ENCODE measurements at places on chromosomes 5 and 9.

DNA sequence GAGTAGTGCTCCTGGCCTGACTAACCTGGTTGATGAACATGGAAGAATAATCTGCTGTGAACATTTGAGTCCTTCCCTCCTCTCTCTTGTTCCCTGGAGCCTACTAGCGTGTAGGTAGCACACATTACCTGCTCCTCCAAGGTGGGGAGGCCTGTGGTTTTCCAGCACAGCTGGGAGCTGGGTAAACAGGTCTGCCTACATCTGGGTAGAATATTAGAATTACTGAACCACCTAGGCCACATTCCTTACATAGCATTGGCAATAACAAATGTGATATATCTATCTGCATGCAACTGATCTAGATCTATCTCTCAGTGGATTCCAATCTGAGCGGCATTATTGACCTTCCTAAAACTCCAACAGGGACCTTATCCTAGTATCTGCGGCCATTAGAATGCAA is 151.0 kb upstream of the ZNF366 start:
- DNase-seq = no peak

DNA sequence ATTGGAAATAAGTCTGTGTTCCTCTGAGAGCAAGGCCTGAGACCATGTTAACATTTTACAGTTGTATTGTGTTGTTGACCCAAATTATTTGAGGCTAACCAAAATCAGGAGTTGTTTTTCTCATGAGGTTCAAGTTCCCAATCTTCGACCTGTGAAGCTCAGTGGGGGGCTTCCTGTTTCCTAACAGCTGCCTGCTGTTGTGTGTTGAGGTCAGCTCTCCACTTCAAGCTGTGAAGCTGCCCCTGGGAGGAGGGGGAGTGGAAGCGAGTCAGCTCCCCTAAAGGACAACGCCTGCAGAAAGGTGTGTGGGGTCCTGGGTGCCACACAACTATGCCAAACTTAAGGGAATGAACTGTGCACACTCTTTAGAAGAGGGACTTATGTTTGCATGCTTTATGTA is 295.5 kb downstream of the IRX1 start:
- no peak for DNase-seq

DNA sequence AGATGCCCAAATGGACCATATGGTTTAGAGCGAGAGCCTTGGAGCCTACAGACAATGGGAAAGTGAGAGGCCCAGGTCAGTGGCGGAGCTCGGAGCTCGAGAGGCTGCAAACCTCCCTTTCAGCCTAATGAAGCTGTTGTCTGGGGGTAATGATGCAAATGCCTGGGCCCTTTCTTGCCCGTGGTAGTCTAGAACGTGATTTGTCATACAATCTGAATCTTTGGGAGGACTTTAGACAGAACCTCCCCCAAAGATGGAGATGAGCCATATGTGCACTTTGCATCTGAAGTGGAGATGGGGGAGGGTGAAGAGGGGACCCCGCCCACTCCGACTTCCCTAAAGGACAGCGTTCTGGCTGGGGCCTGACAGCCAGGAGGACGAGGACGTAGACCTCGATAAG is 10.3 kb upstream of the NEUROG1 start:
- DNase-seq = no peak

DNA sequence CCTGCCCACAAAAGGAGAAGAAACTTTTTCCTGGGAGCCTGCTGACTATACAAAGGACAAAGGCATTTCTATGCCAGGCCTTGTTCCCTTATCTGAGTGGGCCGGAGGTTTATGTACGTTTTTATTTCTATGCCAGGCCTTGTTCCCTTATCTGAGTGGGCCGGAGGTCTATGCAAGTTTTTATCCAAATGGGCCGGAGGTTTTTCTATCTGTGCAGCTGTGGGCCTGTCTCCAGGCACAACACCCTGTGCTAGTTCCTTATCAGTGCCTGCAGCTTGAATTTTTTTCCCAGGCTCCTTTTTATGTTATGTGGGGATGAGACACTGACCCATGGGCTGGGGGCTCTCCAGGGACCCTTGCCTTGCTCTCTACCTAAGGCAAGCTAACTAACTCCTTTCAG is 5.5 kb downstream of the SLC25A2 start:
- DNase-seq = no peak

- DNase-seq = no peak
These were observed 124.9 kb downstream of the TMEM161B start for GRCh38 chr5:88143693-88144218.

GRCh38 chr9:88969646-88970373 is 21.5 kb upstream of the S1PR3 start:
- no peak for DNase-seq

GRCh38 chr9:93565089-93565488 is 11.3 kb upstream of the PHF2 start:
- no peak for DNase-seq

DNA sequence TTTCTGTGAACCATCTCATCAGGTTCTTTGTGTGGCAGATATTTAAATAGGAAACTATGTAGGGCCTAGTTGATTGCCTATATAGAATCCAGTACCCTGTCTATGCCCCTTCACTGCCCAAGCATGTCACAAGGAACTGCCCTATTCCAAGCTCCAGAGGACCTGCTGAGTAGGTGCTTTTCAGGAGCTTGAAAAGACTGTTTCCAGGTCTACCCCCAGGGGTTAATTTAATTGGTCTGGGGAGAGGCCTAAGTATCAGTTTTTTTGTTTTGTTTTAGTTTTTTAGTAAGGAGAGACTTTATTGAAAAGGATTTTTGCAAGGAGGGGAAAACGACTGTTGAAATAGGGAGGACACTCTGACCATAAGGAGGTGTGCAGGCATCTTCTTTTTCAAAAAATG is 43.3 kb downstream of the EXOSC2 start:
- no peak for DNase-seq

DNA sequence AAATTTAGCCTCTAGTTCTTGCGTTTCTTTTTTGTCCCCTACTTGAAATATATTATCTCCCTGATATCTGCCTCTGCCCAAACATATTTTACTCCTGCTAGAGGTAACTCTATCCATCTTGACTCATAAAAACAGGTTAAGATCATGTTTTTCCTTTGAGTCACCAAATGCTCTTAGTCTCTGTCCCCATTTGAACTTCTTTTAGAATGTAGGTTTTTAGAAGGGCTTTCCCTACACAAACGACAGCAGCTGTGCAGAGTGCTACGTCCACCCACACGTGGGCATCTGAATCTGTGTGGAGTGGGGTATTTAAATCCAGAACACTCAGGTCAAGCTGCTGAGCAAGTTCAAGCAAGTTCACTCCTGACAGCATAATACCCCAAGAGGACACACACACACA is 2.2 kb downstream of the HSD17B3 start:
- peak; percentile 37 for DNase-seq

GRCh38 chr9:72826996-72827949 is 125.6 kb downstream of the ALDH1A1 start:
- no peak for DNase-seq

- no peak for DNase-seq
These were observed 149.8 kb downstream of the NR2F1-AS1 start for GRCh38 chr5:93431250-93431649.

- peak; percentile 35 for DNase-seq
These were observed 86.2 kb downstream of the TTC39B start for GRCh38 chr9:15220658-15221318.

DNA sequence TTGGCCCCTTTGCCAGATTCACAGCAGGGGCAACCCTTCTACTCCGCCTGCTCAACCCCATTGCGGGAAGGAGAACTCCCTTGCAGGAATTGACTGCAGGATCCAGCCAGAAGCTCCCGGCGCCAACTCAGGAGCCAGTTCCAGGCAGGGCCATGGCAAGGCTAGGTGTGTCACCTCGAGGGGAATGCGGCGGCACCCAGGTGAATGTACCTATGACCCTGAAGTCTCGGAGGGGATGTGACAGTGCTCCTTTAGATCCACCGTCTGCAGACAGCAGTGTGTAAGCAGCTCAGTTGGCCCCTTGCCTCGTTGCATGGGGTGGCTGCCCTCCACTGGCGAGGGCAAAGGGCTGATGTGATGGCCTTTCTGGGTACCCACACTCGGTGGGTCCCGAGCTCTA is 606.6 kb downstream of the ELAVL2 start:
- no peak for DNase-seq

DNA sequence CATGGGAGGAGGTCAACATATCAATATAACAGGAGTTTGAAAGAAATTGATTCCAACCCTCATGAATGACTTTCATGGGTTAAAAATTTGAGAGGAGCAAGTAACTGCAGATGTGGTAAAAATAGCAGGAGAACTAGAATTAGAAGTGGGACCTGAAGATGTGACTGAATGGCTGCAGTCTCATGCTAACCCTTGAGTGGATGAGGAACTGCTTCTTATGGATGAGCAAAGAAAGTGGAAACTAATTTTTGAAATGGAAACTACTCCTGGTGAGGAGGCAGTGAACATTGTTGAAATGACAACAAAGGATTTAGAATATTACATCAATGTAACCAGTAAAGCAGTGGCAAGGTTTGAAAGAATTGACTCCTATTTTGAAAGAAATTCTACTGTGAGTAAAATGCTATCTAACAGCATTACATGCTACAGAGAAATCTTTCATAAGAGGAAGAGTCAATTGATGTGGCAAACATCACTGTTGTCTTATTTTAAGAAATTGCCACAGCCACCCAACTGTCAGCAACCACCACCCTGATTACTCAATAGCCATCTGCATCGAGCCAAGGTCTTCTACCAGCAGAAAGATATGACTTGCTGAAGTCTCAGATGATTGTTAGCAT is 1683.2 kb downstream of the MAT2B start:
- no peak for DNase-seq

DNA sequence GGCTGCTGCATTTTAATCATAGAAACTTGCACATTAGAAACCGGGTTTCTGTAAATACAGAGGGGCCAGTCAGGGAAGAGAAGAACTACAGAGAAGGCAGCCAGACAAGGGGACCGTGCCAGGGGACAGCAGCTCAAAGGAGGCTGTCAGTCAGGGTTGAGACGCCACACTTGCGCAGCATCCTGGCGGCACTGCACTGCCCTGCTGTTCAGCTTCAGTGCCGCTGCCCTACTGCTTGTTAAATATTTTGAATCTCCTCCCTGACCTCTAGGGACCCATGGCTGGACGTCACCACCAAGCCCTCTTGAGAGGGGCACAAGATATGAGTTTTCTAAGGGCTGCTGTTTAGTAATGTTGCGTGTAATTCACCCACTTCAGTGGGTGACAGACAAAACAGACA is 43.6 kb upstream of the ZBTB43 start:
- DNase-seq = no peak

DNA sequence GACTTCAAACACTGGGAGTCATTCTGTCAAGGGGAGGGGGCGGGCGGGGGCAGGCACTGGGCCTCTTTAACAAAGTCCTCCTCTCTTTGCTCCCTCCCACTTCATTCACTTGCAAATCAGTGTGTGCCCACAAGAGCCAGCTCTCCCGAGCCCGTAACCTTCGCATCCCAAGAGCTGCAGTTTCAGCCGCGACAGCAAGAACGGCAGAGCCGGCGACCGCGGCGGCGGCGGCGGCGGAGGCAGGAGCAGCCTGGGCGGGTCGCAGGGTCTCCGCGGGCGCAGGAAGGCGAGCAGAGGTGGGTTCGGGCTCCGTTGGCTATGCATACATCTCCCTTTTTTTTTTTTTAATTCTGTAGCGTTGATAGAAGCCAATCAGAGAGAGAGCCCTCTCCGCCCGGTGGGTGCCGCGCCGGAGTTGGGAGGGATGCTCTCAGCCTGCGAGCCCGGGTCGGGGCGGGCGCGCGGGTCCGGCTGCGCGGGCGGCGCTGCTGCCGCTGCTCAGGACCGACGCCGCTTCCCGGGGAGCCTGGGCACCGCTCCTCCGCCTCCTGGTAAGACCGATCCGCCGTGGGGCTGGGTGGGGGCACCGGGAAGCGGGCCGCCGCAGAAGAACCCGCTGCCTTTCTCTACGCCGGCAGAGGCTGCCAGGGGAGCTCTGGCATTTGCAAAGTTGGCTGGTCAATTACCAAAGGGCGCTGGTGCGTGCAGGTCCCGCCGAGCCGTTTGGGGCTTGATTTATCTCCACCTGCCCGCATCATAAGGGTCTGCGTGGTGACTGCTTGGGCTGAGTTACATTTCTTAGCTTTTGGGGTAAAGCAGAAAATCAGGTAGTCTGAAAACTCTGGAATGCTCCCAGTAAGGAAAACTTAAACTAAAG is at the start of gene CDH6:
TSS of gene CDH6 (plus strand) at position 96 of the 877 bp plus-strand sequence. CDS start 73,788 bp downstream, outside the sequence.
- no peak for DNase-seq

- no peak for DNase-seq
These were observed 139.5 kb downstream of the FSTL4 start for GRCh38 chr5:133472829-133473228.

DNA sequence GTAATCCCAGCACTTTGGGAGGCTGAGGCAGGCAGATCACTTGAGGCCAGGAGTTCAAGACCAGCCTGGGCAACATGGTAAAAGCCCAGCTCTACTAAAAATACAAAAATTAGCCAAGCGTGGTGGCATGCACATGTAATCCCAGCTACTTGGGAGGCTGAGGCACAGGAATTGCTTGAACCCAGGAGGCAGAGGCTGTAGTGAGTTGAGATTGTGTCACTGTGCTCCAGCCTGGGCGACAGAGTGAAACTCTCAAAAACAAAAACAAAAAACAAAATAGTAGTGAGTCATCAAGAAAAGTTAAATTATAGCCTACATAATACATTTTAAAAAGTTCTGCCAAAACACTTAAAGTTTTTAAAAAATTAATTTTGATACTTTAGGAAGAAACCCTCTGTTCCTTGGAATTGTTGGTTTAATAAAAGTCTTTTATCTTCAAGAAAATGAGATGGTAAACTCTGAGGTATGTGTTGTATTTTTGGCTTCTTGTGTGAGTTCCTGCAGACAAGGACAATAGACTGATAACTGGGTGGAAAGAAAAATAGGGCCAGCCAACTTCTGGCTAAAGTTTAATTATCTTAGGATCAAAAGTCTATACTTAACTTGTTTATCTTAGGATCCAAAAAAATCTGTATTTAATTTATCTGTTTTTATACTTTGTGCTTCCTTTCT is 9.3 kb downstream of the RUSC2 start:
- no peak for DNase-seq

DNA sequence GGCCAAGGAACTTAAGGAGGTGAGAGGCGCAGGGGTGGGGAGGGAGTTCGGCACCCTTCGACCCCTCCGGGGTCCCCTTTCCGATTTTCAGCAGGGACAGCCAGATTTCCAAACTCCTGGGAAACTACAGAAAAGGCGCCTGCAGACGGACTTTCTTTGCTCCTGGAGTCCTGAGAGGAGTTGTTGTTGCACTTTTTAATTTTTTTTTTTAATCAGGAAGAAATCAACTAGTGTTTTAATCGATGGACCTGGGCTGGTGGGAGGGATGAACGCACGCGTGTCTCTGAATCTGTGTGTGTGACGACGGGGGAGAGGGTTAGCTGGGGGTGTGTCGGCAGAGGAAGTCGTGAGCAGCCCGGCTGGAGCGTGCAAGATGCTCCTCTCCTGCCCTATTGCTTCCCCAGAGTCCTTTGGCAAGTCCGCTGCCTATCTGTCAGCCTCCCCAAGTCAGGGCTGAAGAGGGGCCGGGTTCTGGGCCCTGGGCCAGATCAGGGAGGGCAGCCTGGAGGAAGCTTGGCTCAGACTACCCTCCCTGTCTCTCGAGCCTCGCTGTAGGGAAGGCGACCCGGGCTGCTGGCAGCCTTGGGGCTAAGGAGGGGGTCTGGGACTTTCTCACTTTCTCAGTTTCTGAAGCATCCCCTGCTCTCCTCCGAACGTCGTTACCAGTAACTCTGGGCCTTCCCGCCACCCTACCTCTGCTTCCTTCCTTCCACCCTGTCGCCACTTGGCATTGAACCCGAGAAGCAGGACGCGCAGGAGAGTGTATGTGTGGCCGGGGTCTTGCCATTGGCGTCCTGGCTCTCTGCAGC is 731 bp downstream of the PRR16 start:
- no peak for DNase-seq

Measured in HS-5 (cell line).